ENCODE measurements at places on chromosomes 4 and X.
A peak's percentile ranks its signal among the peaks of the same experiment; 100 is the strongest.

GRCh38 chrX:133921764-133922389, 63.5 kb downstream of the GPC3 start:
- DNase-seq: no peak

DNA sequence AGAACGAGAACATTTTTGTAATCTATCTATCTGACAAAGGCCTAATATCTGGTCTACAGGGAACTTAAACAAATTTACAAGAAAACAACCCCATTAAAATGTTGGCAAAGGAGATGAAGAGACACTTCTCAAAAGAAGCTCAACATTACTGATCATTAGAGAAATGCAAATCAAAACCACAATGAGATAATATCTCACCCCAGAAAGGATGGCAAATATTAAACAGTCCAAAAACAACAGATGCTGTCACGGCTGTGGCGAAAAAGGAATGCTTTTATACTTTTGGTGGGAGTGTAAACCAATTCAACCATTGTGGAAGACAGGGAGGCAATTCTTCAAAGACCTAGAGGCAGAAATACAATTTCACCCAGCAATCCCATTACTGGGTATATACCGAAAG, 2284.8 kb downstream of the ARAP2 start:
- no peak for DNase-seq

GRCh38 chrX:37846934-37847732, at the start of gene DYNLT3:
DYNLT3 (minus strand) TSS chrX:37847571; CDS start chrX:37847510, 61 bp downstream.
- peak; percentile 86 for DNase-seq

DNA sequence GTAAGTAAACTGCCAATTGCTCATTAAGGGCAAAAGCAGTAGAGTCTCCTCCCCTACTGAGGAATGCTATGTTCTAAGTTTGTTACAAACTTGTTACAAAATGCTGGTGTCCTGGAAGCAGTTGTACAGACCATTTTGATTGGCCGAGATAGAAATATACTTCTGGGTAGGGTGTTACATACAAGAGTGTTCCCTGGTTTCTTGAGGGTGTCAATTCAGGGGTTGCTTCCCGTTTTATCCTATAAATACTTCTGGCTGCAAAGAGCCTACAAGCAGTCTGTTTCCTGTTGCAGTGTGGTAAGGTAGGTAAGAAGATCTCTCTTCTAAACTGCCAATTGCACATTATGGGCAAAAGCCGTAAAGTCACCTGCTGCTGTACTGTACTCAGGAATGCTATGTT, 5.7 kb downstream of the TRPC5OS start:
- no peak for DNase-seq

GRCh38 chrX:44705817-44706551, 137.8 kb upstream of the DUSP21 start:
- DNase-seq: peak; percentile 4

- DNase-seq: no peak
These were observed 56.4 kb upstream of the NFKB1 start for GRCh38 chr4:102444752-102445151.

DNA sequence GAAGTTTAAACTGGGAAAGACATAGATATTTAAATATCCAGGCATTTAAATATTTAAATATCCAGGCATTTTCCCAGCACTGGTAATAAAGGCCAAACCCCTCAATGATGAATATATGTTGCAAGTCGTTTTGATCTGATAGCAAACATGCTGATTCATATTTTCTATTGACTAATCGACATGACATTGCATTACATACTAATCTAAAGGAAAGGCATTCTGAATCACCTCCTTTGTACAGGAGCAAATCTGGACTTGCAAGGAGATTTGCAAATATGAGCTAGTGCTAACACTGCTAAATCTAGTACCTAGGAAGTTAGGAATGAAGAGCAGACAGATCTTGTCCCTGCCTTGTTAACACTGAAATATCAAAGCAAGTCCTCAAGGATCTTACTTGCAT, 207.3 kb downstream of the SLC7A11 start:
- no peak for DNase-seq

GRCh38 chr4:25002681-25003080, 28.1 kb downstream of the LGI2 start:
- DNase-seq: no peak

DNA sequence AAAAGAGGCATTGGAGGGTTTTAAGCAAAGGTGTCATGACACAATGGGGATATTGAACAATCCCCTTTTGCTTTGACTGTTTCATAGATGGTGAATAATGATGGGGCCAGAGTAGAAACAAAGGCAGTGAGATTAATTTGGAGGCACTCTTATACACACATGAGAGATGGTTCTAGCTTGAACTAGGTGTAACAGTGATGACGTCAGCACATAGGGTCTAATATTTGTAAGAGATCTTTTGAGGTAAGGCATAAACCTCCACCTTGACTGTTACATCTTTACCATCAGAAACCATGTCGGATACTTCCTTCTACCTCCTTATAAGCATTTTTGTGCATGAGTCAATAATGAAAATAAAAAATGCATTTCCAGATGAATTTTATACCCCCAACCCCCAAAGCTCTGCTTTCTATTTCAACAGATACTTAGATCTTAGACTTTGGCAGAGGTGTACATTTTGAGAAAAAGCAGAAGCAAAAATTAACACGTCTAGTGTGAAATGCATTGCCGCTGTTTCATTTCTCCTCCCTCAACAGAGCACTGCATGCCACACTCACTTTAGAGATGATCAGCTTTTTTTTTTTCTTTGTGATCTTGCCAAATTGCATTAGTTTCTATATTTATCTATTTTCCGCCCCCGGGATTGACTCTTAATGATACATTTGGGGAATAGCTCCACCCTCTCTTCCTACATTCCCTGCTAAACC, 87.2 kb downstream of the HS3ST1 start:
- no peak for DNase-seq

DNA sequence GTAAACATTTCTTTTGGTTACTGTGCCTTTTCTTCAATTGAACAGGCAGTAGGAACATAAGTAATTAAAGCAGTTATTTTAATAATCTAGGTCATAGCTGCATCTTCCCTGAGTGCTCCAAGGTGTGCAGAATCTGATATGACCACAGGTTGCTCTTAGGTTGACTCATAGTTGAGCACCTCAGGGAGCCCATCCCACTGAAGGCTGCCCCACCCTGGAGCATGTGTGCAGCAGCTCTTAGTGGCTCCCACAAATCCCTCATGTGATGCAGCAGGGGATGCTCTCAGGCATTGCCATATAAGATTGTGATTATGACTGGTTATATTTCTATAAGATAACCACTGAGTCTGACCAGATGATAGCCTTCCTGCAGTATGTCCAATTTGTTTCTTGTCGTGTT, 72.3 kb downstream of the ZNF518B start:
- DNase-seq: no peak

DNA sequence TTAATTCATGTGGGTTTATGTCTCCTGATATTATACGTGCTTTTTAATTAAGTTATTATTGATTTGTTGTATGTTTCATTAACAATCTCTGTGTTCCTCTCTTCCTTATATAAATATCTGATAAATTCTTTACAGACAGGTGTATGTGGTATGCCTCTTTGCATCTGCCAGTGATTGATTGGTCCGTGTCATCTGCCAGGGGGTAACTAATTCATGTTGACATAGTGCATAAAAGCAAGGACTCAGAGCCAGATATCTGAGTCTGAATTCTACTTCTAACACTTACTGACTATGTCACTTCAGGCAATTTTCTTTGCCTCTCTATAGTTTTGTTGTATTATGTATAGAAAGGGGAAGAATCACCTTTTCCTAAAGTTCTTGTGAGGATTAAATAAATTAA, 5.2 kb upstream of the AMBN start:
- no peak for DNase-seq

DNA sequence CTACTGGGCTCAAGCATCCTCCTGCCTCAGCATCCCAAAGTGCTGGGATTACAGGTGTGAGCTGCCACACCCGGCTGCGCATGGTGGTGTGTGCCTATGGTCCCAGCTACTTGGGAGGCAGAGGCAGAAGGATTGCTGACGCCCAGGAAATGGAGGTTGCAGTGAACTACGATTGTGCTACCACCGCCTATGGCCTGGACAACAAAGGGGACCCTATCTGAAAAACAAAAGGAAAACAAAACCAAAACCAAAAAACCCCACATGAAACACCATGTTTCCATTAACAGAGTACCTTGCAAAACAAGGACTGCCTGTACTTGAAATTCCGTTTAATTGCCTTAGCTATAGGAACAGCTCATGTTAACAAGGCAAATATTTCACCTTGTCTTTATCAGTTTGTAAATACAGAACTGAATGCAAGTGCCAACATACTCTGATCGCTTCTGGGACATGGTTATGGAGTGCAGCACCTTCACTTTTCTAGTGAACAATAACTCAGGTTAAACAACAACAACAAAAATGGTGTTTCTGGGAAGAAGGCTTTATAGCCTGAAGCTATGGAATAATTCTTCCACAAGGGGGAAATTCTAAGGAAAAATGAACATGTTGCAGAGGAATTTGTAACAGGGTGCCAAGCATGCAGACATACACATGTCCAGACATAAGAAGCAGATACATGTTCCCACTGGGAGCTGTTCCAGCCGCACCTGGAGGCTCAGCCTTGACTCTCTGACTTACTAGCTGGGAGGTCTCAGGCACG, 73.2 kb upstream of the STS start:
- no peak for DNase-seq

DNA sequence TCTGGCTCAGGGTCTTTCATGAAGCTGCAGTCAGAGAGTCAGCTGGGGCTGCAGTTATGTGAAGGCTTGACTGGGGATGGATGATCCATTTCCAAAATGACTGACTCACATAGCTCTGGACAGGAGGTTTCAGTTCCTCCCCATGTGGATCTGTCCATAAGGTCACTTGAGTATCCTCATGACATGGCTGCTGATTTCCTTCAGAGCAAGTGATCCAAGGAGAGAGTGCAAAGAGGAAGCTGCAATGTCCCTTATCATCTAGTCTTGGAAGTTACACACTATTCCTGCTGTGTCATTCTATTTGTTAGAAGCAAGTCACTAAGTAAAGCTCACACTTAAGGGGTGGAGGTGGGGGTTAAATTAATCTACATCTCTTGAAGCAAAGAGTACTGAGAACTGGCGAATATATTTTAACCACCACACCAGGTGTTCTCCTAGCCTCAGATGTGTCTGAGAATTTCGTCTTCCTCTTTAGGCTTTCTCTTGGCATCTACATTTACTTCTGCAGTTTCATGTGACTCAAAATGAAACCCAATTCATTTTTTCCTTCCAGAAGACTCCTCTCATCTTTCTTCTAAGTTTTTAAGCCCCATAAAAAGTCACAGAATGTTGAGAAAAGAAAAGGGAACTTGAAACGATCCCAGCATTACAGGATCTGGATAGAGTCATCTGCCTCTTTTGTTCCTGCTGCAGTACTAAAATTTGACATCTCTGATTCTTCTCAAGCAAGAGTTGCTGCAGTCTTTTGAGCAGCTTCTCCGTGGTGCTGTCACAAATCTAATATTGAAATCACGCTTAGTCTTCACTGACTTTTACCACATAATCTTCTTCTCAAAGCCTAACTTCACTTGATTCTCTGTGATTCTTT, 3.8 kb upstream of the GRPR start:
- DNase-seq: no peak

DNA sequence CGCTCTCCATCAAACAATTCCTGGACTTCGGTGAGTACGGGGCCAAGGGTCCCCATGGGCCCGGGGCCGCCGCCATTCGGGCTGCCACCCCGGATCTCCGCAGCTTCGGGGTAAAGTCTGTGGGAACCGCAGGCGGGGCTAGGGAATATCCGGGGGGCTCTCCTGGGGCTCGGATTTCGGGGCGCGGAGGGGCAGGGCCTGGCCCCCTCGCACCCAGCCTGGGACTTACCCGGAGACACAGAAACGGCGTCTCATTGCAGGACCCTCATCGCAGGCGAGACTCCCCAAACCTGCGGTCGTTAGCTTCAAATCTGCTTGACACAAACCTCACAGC, 413 bp downstream of the PDK3 start:
- DNase-seq: peak; percentile 17

GRCh38 chrX:68421636-68422035, 11.7 kb downstream of the OPHN1 start:
- no peak for DNase-seq

GRCh38 chr4:54449999-54450398, 207.8 kb upstream of the KIT start:
- DNase-seq: no peak

DNA sequence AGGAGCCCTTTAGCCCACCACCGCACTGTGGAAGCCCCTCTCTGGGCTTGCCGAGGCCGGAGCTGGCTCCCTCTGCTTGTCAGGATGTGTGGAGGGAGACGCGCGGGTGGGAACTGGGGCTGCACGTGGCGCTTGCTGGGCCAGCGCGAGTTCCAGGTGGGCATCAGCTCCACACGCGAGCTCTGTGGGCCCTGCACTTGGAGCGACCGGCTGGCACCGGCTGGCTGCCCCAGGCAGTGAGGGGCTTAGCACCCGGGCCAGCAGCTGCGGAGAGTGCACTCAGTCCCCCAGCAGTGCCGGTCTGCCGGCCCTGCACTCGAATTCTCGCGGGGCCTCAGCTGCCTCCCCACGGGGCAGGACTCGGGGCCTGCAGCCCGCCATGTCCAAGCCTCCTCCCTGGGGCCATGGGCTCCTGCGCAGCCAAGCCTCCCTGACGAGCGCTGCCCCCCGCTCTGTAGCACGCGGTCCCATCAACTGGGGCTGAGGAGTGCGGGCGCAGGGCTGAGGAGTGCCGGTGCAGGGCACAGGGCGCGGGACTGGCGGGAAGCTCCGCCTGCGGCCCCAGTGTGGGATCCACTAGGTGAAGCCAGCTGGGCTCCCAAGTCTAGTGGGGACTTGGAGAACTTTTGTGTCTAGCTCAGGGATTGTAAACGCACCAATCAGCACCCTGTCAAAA, 93.6 kb downstream of the DTHD1 start:
- DNase-seq: no peak

DNA sequence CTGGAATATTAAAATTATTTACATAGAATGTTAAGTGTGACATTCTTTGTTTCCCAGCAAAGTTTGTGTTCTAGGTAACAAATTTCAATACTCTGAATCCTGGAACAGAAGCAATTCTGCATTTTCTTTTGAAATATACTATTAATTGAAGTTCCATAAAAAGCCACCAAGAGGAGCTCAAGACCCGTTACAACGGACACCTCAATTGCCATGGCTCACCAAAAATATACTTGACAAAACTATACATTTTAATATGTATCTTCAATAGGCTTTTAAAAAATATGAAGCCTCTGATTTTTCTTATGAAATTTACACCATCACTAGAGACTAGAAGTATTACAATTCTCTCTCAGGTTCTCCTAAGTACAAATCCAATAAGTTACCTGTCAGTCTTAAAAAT, 111.4 kb downstream of the NYX start:
- DNase-seq: no peak

- DNase-seq: peak; percentile 41
These were observed 7.5 kb upstream of the RUFY3 start for GRCh38 chr4:70714079-70714887.
